Pancreas (tissue), 10 donors: ENCODE measurements at places on chromosomes 6 and 20. TPM values are rescaled to one million over a fixed set of nuclear protein-coding genes. Genes with fewer than 3 reads are reported as not detected.

The NKAIN4 gene
- polyA plus RNA-seq = not detected

The FHL5 gene
- polyA plus RNA-seq = 3.2 TPM

The RAET1G gene
- 0.30 TPM for polyA plus RNA-seq

The DYNLT2 gene
- 2.9 TPM for polyA plus RNA-seq

The LY86 gene
- polyA plus RNA-seq = 0.38 TPM

The BMP2 gene
- polyA plus RNA-seq = 3.1 TPM

The VEGFA gene
- polyA plus RNA-seq = 206 TPM

The POPDC3 gene
- 0.84 TPM for polyA plus RNA-seq

The MAP7 gene
- polyA plus RNA-seq = 10.7 TPM

The HEBP2 gene
- polyA plus RNA-seq = 18.8 TPM

The FAM83D gene
- polyA plus RNA-seq = 0.38 TPM

GRCh38 chr20:36744764-36745191 is 1.1 kb downstream of the NDRG3 start:
- H3K27ac ChIP-seq = no peak overlapping the region
- H3K4me3 ChIP-seq = peak overlapping the region; percentile 89
- DNase-seq = peak; percentile 55
- no peaks in the 10 kb centered on the region for H3K4me1 ChIP-seq
- no peaks in the 10 kb centered on the region for H3K36me3 ChIP-seq

GRCh38 chr6:144262470-144263369 is 22.4 kb upstream of the UTRN start:
- H3K4me1 ChIP-seq = peaks cover 27% of the 10 kb centered on the region
- no peak overlapping the region for H3K27ac ChIP-seq
- no peak overlapping the region for H3K4me3 ChIP-seq
- H3K36me3 ChIP-seq = no peaks in the 10 kb centered on the region
- no peaks in the 10 kb centered on the region for H3K27me3 ChIP-seq

GRCh38 chr6:100342830-100343229 is 121.9 kb downstream of the SIM1 start:
- no peaks in the 10 kb centered on the region for H3K27me3 ChIP-seq
- no peaks in the 10 kb centered on the region for H3K36me3 ChIP-seq

DNA sequence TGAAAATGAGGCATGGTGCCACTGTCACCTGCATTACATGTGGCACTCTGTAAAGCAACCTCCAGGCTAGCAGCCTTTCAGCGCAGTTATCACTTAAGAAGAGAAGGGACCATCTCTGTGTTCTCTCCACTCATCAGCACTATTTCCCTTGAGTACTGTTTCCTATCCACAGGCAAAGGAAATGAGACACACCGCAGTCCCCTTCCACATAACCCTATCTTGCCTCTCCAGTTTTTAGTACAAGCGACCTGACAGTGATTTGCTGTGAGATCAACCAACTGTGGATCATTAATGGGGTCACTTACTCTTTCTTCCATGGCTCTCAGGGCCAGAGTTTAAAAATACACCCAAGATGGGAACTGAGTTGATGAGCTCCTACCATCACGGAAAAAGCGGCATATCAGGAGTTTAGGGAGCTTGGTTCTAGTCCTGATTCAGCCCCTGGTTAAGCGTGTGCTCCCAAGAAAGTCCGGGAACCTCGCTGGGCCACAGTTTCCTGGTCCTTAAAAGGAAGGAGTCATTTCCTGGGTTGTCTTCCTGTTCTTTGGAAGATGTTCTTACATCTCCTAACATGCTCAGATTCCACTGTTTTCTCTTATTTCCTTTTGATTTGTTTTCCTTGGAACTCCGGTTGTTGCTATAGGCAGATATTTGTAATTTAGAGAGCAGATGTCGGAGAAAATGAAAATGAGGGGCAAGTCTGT is 27.3 kb downstream of the PRDM1 start:
- DNase-seq = no peak
- no peak overlapping the region for H3K27ac ChIP-seq
- no peaks in the 10 kb centered on the region for H3K4me1 ChIP-seq
- H3K36me3 ChIP-seq = no peaks in the 10 kb centered on the region
- no peak overlapping the region for H3K4me3 ChIP-seq

GRCh38 chr6:47056832-47057231 is 14.7 kb upstream of the ADGRF1 start:
- H3K27ac ChIP-seq = no peak overlapping the region
- no peaks in the 10 kb centered on the region for H3K36me3 ChIP-seq
- no peaks in the 10 kb centered on the region for H3K4me1 ChIP-seq

GRCh38 chr6:14369717-14370116 is 252.1 kb downstream of the CD83 start:
- H3K4me1 ChIP-seq = no peaks in the 10 kb centered on the region
- no peak for DNase-seq
- no peak overlapping the region for H3K27ac ChIP-seq
- no peaks in the 10 kb centered on the region for H3K27me3 ChIP-seq
- no peak overlapping the region for H3K4me3 ChIP-seq
- H3K36me3 ChIP-seq = no peaks in the 10 kb centered on the region

- DNase-seq = no peak
- H3K27ac ChIP-seq = no peak overlapping the region
- H3K4me1 ChIP-seq = no peaks in the 10 kb centered on the region
Measured at GRCh38 chr6:5936631-5937030, 70.1 kb downstream of the NRN1 start.

DNA sequence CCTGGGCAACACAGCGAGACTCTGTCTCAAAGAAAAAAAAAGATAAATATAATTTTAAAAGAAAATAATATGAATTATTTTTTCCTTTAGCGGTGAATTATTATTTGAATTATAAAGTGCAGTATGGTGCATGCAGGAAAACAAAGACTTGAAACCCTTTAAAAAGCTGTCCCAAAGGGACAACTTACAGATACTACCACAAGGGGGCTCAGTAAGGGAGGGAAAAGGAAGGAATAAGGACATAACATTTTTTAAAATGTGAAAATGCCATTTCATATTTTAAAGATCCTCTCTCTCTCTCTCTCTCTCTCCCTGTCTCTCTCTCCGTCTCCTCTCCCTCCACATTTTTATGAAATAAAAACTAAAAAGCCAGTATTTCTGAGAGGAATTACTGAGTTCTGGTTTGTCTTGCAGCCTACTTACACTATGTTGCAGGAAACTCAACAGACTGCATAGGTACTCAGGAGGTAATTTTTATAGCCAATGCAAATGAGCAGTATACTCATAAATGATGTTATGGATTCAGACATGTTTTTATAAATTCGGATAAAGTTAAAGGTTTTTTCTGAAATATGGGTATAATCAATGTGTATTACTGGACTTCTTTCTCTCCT is 455.0 kb upstream of the GJE1 start:
- DNase-seq = no peak
- H3K36me3 ChIP-seq = no peaks in the 10 kb centered on the region
- no peaks in the 10 kb centered on the region for H3K27me3 ChIP-seq
- no peaks in the 10 kb centered on the region for H3K4me1 ChIP-seq

GRCh38 chr6:12572896-12573827 is 143.4 kb upstream of the PHACTR1 start:
- H3K27me3 ChIP-seq = no peaks in the 10 kb centered on the region
- no peak overlapping the region for H3K4me3 ChIP-seq
- DNase-seq = no peak
- no peaks in the 10 kb centered on the region for H3K4me1 ChIP-seq
- no peaks in the 10 kb centered on the region for H3K36me3 ChIP-seq

DNA sequence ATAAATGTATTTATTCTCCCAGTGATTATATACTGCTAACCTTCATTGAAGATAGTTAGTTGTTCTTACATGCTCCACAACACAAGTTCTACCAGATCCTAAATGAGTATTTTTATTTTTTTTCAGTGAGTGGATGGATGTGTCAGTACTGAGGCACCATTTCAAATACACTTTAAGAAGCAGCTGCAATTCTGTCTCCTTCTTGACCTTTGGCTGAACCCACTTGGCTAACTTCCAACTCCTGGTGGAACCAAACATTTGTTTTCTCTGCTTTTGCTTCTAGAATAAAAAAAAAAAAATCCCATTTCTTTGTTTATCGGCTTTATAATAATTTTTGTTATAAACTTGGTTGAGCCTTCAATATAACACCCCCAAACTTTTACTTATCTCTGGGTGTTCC is 458.3 kb upstream of the MAP3K7 start:
- no peaks in the 10 kb centered on the region for H3K27me3 ChIP-seq
- no peak for DNase-seq
- H3K36me3 ChIP-seq = no peaks in the 10 kb centered on the region
- H3K4me3 ChIP-seq = no peak overlapping the region
- no peak overlapping the region for H3K27ac ChIP-seq

DNA sequence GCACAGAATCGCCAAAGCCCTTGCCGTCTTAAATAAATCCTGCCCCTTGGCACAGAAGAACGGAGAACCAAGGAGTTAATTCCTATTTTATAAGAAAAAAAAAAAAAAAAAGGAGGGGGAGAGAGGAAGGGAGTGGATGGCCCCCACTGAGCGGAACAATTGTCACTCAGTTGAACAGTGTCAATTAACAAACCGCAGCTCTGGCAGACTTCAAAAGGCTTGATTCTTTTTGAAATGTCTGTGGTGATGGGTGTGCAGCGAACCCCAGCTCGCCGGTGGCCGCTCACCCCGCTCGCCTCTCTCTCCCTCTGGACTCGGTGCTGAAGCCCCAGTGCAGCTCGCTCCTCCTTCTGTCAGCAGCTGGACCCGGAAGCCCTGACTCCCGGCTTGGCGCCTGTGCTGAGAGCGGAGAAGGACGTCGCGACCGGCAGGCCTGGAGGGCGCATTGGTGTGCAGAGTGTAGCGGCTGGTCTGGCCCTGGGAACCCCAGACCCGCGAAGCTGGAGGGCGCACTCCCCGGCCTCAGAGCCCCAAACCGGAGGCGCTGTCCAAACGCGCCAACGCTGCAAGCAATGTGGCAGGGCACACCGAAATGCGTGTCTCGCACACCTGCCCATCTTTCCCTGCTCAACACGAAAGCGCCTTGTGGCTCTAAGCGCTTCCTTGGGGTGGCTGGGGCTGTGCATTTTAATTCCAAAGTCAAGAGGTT is 3.4 kb downstream of the LINC00237 start:
- H3K4me1 ChIP-seq = peaks cover 18% of the 10 kb centered on the region
- no peaks in the 10 kb centered on the region for H3K36me3 ChIP-seq
- H3K4me3 ChIP-seq = peak overlapping the region; percentile 46
- no peak overlapping the region for H3K27ac ChIP-seq
- peaks cover 5% of the 10 kb centered on the region for H3K27me3 ChIP-seq

DNA sequence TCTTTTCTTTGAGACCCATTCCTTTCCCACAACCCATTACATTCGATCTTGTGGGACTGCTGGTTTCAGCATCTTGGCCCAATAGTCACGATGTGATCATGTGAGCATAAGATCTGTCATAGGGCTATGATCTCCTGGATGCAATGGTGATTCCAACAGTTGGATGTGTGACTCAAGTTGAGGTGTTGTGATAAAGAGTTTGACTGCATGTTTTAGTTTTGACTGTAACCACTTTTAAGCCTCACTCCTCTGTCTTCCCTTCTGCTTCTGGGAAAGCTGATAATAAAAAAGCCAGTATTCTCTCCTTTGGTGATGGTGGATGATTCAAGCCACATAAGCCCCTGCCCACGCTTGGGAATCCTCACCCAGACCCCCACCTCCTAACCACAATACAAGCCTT is 117.0 kb upstream of the ASCC3 start:
- H3K4me1 ChIP-seq = no peaks in the 10 kb centered on the region
- no peak overlapping the region for H3K27ac ChIP-seq
- no peaks in the 10 kb centered on the region for H3K27me3 ChIP-seq
- no peak overlapping the region for H3K4me3 ChIP-seq
- no peaks in the 10 kb centered on the region for H3K36me3 ChIP-seq

- H3K27me3 ChIP-seq = no peaks in the 10 kb centered on the region
- DNase-seq = no peak
- H3K27ac ChIP-seq = no peak overlapping the region
- H3K4me3 ChIP-seq = no peak overlapping the region
Measured at GRCh38 chr20:38209736-38210405, 44.8 kb upstream of the TGM2 start.

DNA sequence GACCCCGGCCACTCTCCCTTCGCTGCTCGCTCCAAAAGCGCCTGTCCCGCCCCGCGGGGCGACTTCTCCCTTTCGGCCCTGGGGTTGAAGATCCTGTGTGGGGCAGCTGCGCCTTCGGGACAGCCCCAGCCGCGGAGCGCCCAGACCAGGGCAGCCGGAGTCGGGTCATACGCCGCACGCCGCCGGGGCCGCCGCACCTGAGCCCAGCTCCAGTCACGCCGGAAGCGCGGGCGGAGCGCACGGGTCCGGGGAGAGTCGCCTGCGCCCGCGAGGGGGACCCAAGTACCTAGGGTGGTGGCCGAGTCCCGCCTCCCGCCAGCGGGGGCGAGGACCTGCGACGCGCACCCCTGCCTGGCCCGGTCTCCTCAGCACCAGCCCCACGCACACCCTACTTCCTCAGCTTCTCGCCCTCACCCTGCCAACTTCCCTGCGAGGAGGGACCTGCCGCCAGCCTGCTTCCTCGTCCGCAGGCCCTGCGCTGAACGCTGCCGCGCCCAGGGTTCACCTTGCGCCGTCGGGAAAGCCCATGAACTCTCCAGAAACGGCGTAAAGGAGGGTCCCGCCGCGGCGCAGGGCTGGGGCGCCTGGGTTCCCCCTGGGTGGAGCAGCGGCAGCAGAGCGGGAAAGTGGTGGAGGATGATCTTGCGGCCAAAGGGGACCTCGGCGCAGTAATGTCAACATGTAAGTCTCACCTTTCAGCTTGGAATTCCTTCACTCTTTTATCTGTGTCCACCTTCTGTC is at the start of gene ADGRG6:
TSS of gene ADGRG6 (plus strand) at position 357 of the 741 bp plus-strand sequence. CDS start at position 680, 323 bp downstream.
- H3K36me3 ChIP-seq = no peaks in the 10 kb centered on the region
- H3K27ac ChIP-seq = peak within 1 kb of the TSS; percentile 58
- DNase-seq = peak; percentile 50
- no peaks in the 10 kb centered on the region for H3K27me3 ChIP-seq
- peak within 1 kb of the TSS; percentile 49 for H3K4me3 ChIP-seq

DNA sequence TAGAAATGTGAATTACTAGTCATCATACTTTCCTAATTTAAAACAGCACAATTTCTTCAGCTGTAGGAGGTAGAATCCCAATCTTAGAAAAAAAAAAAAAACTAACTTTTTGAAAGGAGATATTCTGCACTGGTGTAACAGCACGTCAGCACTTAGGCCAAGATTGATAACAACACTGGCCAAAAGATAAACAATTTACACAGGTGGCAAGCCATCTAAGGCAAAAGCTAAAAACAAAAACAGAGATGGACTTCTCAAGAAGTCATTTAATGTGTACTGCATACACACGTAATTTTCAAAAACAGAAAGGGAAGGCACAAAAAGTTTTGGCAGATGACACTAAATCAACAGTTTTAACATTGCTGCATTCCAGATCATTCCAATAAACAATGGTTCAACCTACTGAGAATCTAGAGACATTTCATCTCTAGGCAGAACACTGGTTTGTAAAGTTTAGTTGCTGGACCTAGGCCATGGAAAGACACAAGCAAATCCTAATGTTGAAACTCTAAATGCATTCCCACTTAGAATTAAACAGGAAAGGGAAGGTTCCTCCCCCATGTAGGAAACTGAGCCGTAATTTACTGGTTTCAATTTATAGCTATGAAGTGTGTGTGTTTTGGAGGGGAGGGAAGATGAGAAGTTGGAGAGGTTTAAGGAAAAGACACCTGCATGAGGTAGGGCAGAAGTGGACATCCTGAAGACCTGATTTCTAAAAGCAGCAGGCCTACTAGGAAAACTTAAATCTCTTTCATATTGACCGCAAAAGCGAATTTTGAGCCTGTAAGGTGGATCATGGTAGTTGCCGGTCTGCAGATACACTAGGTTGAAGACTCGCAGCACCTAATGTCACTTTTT is 1.3 kb downstream of the GCLC start:
- H3K4me3 ChIP-seq = peak overlapping the region; percentile 79
- H3K27me3 ChIP-seq = no peaks in the 10 kb centered on the region
- DNase-seq = no peak
- H3K36me3 ChIP-seq = no peaks in the 10 kb centered on the region
